ENCODE measurements at places on chromosomes 3 and 15.

DNA sequence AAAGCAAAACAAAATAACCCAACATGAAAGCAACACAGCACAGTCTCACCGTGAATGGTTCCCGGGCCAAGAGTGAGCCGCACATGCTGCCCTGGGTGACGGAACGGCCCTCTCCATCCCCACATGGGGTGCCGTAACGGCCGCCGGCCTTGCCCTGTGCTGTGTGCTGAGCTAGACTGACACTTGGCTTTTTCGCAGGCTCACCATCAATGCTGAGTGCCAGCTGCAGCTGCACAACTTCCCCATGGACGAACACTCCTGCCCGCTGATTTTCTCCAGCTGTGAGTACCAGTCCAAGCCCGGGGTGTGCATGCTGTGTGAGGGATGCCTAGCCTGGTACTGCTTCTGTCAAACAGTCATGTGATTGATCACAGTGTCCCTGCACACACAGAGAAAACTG, 357.6 kb downstream of the GABRG3 start:
- DNase-seq = no peak

DNA sequence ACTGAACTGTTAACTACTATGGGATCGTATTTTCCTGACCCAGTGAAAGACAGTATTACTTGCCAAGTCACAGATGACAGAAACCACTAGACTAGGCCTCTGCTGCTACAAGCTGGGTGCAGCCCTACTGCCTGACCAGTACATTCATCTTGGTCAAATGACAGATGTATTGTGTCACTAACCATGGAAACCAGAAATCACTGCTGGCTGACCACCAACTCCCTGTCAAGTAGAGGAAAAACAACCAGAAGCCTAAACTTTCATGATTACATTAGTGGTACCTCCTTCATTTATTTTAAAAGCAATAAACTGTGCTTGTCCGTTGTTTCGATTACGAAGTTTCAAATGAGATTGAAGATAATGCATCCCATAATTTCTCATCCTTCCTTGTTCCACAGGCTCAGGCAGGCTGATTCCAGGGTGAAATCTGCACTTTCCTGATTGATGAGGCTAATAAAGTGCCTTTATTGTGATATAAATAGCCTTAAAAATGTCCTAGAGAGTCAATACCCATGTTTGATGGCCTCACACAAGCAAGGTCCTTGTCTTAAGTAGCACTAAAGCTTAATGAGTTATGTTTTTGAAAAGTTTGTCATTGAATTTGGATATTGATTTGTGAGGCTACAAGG, 309.7 kb downstream of the LSAMP start:
- peak; percentile 97 for DNase-seq

- no peak for DNase-seq
Observed at GRCh38 chr3:194727435-194728128, 41.9 kb downstream of the FAM43A start.

GRCh38 chr3:45603226-45603625, 8.7 kb downstream of the LIMD1 start:
- no peak for DNase-seq

GRCh38 chr3:100264242-100264641, 3.5 kb downstream of the TBC1D23 start:
- no peak for DNase-seq

DNA sequence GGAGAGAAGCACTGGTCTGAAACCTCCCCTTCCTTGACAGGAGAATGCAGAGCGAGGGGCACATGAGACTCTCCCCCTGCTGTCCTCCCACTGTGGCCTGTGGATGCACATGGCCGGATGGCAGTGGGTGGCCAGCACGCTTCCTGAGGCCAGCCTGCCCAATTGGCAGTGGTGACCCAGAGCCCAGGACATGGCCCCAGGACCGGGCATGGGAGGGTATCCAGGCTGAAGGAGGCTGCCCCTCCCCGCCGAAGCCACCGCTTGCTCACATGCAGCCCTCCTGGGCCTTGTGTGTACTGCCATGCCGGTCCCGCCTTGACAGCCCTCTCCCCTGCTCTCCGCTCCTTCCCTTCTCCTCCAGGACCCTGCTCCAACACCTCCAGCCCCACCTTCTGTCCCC, 100.9 kb downstream of the MEGF11 start:
- DNase-seq = no peak

GRCh38 chr15:41792000-41792637, 17.8 kb downstream of the MAPKBP1 start:
- no peak for DNase-seq

DNA sequence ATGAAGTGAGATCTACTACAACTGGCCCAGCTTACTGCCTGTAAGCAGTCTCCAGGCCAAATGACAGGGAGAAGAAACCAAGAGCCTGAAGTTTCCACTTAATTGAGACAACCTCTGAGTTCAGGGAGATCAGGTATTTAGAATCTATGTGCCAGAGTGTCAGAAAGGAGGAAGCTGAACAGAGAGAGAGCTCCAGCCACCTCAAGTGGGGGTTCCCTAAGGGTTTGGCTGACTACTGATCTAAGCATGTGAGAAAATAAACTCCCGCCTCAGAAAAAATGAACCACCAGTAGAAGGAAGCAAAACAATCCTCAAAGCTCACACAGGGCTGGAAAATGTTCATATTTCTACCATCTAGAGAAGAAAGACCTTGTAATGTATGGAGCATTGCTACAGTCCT, 25.0 kb downstream of the ADAM10 start:
- DNase-seq = peak; percentile 56

DNA sequence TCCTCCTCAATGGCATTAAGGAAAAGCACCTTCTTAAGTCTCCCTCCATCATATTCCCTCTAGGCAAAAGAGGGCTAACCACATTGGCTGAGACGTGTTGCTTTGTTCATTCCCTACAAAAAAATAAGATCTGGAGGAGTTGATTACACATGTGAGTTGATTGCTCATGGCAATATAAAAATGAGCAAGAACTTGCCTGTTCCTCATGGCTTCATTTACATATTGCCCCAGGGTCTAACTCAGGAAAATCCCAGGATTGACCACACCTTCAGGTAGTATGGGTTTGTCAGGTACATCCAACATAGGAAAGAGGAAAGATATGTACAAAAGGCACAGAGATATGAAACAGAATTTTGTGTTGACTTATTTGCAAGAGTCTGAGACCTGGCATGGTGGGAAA, 35.5 kb downstream of the NFKBIZ start:
- no peak for DNase-seq

- DNase-seq = no peak
Observed at GRCh38 chr15:69559440-69560190, 107.0 kb downstream of the RPLP1 start.

- no peak for DNase-seq
Observed at GRCh38 chr15:88794001-88794400, 9.2 kb upstream of the ACAN start.

GRCh38 chr3:12188681-12189287, 30.1 kb upstream of the TIMP4 start:
- DNase-seq = no peak

DNA sequence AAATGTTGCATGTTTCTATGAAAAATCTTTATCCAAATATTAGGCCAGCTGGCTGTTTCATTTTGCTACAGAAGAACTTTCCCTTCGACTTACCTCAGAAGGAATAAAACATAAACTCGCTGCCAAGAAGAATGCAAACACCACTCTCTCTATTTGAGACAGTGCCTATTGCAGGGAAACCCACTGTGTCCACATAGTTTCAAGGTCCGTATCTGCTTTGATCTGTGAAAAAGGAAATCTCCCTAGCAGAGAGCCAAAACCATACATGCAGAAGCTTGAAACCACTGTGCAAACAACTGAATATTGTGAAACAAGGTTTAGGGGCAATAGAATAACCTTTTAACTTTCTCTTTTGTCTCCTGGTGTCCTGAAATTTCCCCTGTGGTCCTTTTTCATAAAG, 35.0 kb upstream of the CAPN7 start:
- DNase-seq = no peak

DNA sequence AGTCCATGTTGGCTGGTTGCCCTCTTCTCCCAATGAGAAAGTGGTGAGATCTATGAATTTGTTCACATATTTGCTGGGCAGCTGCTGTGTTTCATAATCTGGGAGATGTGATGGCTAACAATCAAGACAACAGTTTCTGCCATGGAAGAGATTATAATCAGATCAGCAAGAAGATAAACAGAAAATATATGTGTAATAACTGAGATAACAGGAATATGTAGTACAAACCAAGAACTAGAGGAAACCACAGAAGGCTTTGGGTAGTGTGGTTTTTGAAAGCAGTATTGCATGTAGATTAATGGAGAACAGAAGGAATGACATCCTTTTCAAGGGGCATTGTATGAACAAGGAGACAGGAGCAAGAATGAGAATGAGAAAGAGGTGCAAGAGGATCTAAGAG, 12.2 kb upstream of the CSTA start:
- no peak for DNase-seq

GRCh38 chr3:55330756-55331155, 156.3 kb downstream of the WNT5A start:
- peak; percentile 71 for DNase-seq

GRCh38 chr3:188240189-188240981, 86.4 kb downstream of the LPP start:
- DNase-seq = no peak

- DNase-seq = no peak
Observed at GRCh38 chr3:150825916-150826377, 63.0 kb upstream of the SIAH2 start.

DNA sequence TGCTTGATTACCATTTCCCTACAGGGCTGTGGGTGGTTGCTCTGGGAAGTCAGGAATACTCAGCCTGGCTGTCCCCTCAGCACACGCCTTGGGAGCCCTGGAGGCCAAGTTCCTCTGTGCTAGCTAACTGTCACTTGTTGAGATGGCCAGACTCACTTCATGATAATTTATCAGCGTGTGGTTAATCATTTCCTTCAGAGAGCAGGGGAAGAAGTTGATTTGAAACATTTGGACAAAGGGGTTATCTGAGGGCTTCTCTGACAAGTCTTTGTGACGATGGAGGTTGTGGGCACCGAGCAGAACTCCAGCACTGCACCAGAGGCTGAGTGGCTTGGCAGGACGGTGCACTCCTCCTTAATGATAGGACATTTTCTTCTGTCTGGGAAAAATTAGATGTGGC, 61.9 kb downstream of the WHAMM start:
- DNase-seq = no peak

DNA sequence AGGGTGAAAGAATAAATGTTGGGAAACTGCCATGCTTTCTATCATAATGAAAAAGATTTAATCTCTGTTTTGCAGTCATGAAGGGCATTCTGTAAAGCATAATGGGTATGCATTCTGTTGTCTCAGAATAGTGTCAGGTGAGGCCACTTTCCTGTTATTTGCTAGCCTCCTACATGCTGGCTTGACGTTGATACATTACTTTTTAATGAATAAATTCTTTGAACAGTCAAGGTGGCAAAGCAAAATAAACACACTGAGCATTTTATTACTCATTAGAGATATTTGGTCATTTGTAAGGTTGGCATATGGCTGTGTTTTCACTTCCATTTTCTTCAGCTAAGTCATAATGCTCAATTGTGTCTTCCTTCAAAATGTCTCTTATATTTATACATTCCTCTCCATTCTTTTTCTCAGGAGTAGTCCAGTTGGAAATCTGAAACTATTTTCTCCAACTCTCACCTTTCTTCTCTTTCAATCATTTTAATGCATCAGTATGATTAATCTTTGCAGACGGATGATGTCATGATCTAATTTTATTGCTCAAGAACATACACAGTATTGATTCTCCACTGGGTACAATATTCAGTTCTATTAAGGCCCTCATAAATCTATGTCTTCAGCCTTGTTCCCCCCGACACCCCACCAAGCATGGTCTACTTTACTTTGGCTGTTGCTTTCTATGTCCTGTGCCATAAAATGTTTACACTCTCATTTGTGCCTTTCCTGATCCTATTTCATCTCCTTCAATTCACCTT, 290.7 kb downstream of the GBE1 start:
- DNase-seq = peak; percentile 27

GRCh38 chr3:139629033-139629432, 48.7 kb downstream of the NMNAT3 start:
- no peak for DNase-seq

DNA sequence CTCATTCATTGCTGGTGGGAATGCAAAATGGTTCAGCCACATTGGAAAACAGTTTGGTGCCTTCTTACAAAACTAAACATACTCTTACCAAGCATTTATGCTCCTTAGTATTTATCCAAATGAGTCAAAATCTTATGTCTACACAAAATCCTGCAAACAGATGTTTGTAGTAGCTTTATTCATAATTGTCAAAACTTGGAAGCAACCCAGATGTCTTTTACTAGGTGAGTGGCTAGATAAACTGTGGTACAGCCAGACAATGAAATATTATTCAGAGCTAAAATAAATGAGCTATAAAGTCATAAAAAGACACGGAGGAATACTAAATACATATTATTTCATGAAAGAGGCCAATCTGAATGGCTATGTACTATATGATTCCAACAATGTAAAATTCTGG, 709.5 kb downstream of the NSUN3 start:
- DNase-seq = no peak

GRCh38 chr3:39196671-39197356, 4.4 kb upstream of the XIRP1 start:
- DNase-seq = no peak

DNA sequence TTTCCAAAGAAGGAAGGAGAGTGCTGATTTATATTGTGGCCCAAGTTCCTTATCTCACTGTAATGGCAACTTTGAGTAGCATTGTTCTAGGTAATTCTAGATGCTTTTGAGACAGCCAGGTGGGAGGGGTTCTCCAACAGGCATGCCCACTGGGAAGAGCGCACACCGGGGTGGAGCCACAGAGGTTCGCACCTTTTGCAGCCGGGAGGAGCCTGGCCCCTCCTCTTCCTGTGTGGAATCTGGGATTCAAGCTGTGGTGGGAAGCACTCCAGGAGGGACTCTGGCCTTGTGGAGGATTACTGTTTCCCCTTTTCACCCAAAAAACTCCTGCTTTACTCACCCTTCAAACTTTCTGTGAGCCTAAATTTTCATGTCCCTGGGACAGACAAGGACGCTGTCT, 53.1 kb downstream of the CFAP20DC start:
- DNase-seq = no peak
